ENCODE measurements at places on chromosomes 3 and 15. TPM values are rescaled to one million over a fixed set of nuclear protein-coding genes. Genes with fewer than 3 reads are reported as not detected.

DNA sequence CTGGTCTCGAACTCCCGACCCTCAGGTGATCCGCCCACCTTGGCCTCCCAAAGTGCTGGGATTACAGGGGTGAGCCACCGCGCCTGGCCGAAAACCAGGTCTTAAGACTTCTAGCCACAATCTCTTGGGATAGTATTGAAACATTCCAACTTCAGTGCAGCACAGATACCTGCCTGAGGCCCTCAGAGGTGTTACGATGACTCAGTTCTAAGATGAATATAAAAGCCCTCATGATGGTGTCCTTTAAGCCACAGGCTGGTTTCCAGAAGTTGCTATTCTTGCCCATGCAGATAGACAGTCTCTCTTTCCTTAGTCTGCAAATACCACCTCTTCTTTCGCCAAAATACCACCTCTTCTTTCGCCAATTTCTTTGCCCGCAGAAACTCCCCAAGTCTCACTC lies 69.0 kb downstream of the RARB start:
- no peak for DNase-seq

- DNase-seq, result no peak
Observed at GRCh38 chr3:182052757-182053156, 341.0 kb downstream of the SOX2 start.

The PARP14 gene
- polyA plus RNA-seq, result 9.7 TPM

The ZNF860 gene
- 2.4 TPM for polyA plus RNA-seq

The MELTF gene
- 4.9 TPM for polyA plus RNA-seq

The AHSG gene
- 0.71 TPM for polyA plus RNA-seq

The GOLGA6A gene
- polyA plus RNA-seq, result 0.06 TPM
